ENCODE measurements at places on chromosomes 2 and 18.

- H3K27ac ChIP-seq = no peak overlapping the region
- peaks cover 11% of the 10 kb centered on the region for H3K4me1 ChIP-seq
These were observed 40.7 kb downstream of the CTDP1 start for GRCh38 chr18:79720359-79720733.

GRCh38 chr2:206881708-206882410 is 57.5 kb upstream of the CPO start:
- DNase-seq = no peak
- H3K4me3 ChIP-seq = no peak overlapping the region
- no peak overlapping the region for H3K27ac ChIP-seq

- H3K36me3 ChIP-seq = no peaks in the 10 kb centered on the region
- H3K4me1 ChIP-seq = peaks cover 3% of the 10 kb centered on the region
- no peak overlapping the region for H3K27ac ChIP-seq
- peaks cover 30% of the 10 kb centered on the region for H3K27me3 ChIP-seq
- no peak overlapping the region for H3K4me3 ChIP-seq
These were observed 47.6 kb upstream of the GPC1 start for GRCh38 chr2:240387669-240388358.

DNA sequence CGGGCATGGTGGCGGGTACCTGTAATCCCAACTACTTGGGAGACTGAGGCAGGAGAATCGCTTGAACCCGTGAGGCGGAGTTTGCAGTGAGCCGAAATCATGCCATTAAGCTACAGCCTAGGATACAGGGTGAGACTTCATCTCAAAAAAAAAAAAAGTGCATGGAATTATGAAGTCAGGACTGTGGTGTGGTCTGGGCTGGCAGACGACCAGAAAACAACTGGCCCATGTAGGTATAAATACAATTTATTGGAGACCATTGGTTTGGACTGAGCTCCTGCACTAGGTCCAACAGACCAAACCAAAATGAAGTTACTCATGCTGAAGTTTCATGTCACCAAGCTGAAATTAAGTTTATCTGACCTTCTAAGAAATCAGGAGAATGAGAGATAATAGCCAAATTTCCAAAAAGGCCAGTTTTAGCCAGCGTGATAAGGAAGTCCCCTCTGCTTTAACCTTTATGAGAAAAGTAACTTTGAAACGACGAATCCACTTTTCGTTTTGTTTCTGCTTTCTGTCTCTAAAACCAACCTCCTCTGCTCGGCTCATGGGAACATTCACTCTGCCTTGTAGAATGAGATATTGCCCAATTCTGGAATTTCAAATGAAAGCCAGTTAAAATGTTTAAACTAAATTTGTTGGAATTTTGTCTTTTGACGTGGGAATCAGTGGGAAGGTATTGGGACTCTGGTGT is 17.7 kb upstream of the RAB10 start:
- peaks cover 1% of the 10 kb centered on the region for H3K4me1 ChIP-seq
- no peak overlapping the region for H3K27ac ChIP-seq
- no peaks in the 10 kb centered on the region for H3K27me3 ChIP-seq
- no peaks in the 10 kb centered on the region for H3K36me3 ChIP-seq
- H3K4me3 ChIP-seq = no peak overlapping the region

DNA sequence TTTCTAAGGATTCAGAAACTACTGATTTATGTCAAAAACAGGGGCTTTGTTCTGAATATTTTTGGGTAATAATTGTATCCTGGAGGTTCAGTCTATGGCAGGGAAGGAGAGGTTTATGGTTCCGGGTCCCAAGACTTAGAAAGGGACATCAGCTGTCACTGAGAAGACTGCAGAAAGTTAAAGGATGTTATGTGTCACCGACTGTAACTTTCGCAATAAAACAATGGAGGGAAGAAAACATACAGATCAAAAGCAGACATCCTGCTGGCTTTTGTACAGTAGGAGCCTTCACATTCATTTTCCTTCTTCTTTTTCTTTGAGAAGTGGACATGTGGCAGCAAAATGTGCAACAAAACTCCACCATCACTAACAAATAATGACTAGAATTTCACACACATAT is 900.7 kb upstream of the SOX11 start:
- no peak for DNase-seq
- no peaks in the 10 kb centered on the region for H3K4me1 ChIP-seq
- no peak overlapping the region for H3K27ac ChIP-seq
- H3K4me3 ChIP-seq = no peak overlapping the region
- no peaks in the 10 kb centered on the region for H3K36me3 ChIP-seq

- DNase-seq = peak; percentile 17
- peak overlapping the region; percentile 79 for H3K27ac ChIP-seq
- H3K27me3 ChIP-seq = no peaks in the 10 kb centered on the region
- peaks cover 8% of the 10 kb centered on the region for H3K4me1 ChIP-seq
- peak overlapping the region; percentile 62 for H3K4me3 ChIP-seq
- no peaks in the 10 kb centered on the region for H3K36me3 ChIP-seq
These were observed 10.8 kb upstream of the TAF4B start for GRCh38 chr18:26215247-26215970.

DNA sequence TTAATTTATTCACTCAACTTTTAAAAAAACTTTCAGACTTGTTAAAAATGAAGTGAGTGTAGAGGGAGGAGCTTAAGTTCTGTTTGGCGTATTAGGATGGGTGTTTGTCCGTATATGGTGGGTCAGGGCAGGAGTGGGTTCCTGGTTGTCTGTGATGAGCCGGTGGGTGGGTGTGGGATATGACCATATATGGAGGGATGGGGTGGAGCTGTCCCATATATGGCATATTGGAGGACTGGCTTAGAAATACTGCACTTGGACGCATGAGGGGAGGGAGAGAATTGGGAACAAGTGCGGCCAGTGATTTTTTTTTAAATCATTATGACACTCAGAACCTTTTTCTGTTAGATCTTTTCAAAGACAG is 1.5 kb downstream of the KDM3A start:
- peaks cover 59% of the 10 kb centered on the region for H3K36me3 ChIP-seq
- peak overlapping the region; percentile 94 for H3K4me3 ChIP-seq
- peak; percentile 63 for DNase-seq
- peaks cover 30% of the 10 kb centered on the region for H3K4me1 ChIP-seq
- no peaks in the 10 kb centered on the region for H3K27me3 ChIP-seq
- H3K27ac ChIP-seq = peak overlapping the region; percentile 92

DNA sequence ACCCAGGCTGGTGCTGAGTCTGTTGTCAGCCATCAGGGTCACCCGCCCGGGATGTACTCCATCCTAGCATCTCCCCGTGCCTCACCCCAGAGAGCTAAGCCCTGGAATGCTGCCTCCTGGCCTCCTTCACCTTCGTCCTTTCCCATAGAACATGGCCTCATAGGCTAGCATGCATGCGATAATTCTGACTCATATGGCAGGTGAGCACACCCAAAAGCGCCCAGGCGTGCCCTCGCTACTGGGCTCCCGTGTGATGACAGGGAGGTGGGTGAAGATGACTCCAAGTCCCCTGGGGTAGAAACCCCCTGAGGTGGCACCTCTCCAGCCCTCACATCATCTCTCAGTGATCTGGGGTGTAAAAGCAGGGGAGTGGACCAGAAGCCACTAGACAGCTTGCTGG is 7.3 kb downstream of the SPR start:
- no peak for DNase-seq
- peaks cover 54% of the 10 kb centered on the region for H3K27me3 ChIP-seq
- H3K36me3 ChIP-seq = no peaks in the 10 kb centered on the region
- H3K4me3 ChIP-seq = no peak overlapping the region

GRCh38 chr2:11758647-11759046 is 12.2 kb downstream of the LPIN1 start:
- H3K27ac ChIP-seq = peak overlapping the region; percentile 60
- peaks cover 75% of the 10 kb centered on the region for H3K4me1 ChIP-seq
- DNase-seq = no peak
- peak overlapping the region; percentile 20 for H3K4me3 ChIP-seq
- peaks cover 18% of the 10 kb centered on the region for H3K36me3 ChIP-seq

GRCh38 chr18:44507729-44508325 is 172.9 kb upstream of the SETBP1 start:
- no peaks in the 10 kb centered on the region for H3K4me1 ChIP-seq
- no peaks in the 10 kb centered on the region for H3K36me3 ChIP-seq
- DNase-seq = peak; percentile 3
- H3K4me3 ChIP-seq = no peak overlapping the region

DNA sequence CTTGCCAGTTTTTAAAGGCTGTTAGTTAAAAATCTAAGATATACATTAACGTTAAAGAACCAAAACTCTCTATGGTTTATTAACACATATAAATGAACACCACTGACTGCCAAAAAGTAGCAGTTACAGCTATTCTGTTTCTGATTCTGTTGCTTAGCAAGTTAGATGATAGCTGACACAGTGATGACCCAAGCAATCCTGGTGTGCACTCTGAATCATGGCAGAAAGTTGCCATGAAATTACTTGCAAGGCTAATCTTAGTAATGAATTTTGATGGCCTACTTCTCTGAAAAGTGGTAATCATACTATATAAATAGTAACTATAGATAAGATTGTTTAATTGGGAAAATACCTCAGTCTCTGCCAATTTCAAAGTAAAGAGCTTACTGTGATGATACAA is 57.7 kb downstream of the ROCK2 start:
- DNase-seq = no peak
- no peaks in the 10 kb centered on the region for H3K27me3 ChIP-seq
- H3K36me3 ChIP-seq = peaks cover 10% of the 10 kb centered on the region
- H3K4me3 ChIP-seq = no peak overlapping the region
- no peak overlapping the region for H3K27ac ChIP-seq

DNA sequence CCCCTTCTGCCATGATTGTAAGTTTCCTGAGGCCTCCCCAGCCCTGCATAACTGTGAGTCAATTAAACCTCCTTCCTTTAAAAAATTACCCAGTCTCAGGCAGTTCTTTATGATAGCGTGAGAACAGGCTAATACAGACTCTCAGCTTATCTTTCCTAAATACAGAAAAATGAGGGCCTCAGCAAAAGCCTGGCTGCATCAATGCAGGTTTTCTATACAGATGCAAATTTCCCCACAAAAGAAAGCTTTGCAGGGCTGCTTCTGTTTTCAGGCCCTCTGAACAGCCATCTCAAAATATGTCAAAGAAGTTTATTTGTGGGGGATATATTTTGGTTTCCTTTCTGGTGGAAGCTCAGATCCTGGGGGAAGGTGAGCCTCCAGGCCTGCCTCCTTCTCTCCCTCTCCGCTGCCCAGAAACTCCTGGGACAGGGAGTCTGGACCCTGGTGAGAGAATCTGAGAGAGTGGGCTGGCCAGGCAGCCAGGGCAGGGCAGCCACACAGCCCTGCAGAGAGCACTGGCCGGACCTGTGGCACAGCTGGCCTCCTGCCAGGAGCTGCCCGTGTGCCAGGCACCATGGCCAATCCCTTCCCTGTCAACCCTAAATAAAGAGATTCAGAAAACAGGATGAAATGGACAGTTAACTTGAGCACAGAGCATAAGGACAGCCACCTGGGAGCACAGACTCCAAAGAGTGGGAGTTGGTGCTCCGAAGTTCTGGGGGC is 21.6 kb upstream of the AGXT start:
- DNase-seq = no peak
- no peaks in the 10 kb centered on the region for H3K36me3 ChIP-seq
- peaks cover 6% of the 10 kb centered on the region for H3K4me1 ChIP-seq
- peak overlapping the region; percentile 60 for H3K27ac ChIP-seq
- H3K27me3 ChIP-seq = peaks cover 21% of the 10 kb centered on the region
- no peak overlapping the region for H3K4me3 ChIP-seq

GRCh38 chr2:10329580-10329879 is 26.8 kb downstream of the HPCAL1 start:
- H3K36me3 ChIP-seq = peaks cover 18% of the 10 kb centered on the region
- H3K4me1 ChIP-seq = peaks cover 61% of the 10 kb centered on the region
- H3K27ac ChIP-seq = peak overlapping the region; percentile 91
- H3K4me3 ChIP-seq = peak overlapping the region; percentile 95
- DNase-seq = no peak

GRCh38 chr2:162092008-162092390 is 18.0 kb upstream of the DPP4 start:
- no peak overlapping the region for H3K4me3 ChIP-seq
- no peak for DNase-seq
- no peaks in the 10 kb centered on the region for H3K27me3 ChIP-seq
- H3K27ac ChIP-seq = no peak overlapping the region
- no peaks in the 10 kb centered on the region for H3K36me3 ChIP-seq
- H3K4me1 ChIP-seq = peaks cover 4% of the 10 kb centered on the region

- no peak for DNase-seq
- no peak overlapping the region for H3K4me3 ChIP-seq
- peaks cover 6% of the 10 kb centered on the region for H3K4me1 ChIP-seq
- H3K27ac ChIP-seq = no peak overlapping the region
These were observed 65.3 kb downstream of the STAT1 start for GRCh38 chr2:190948671-190949070.

GRCh38 chr2:149732001-149732685 is 144.6 kb upstream of the MMADHC start:
- no peak overlapping the region for H3K4me3 ChIP-seq
- no peak overlapping the region for H3K27ac ChIP-seq
- no peaks in the 10 kb centered on the region for H3K27me3 ChIP-seq
- no peak for DNase-seq
- no peaks in the 10 kb centered on the region for H3K36me3 ChIP-seq

DNA sequence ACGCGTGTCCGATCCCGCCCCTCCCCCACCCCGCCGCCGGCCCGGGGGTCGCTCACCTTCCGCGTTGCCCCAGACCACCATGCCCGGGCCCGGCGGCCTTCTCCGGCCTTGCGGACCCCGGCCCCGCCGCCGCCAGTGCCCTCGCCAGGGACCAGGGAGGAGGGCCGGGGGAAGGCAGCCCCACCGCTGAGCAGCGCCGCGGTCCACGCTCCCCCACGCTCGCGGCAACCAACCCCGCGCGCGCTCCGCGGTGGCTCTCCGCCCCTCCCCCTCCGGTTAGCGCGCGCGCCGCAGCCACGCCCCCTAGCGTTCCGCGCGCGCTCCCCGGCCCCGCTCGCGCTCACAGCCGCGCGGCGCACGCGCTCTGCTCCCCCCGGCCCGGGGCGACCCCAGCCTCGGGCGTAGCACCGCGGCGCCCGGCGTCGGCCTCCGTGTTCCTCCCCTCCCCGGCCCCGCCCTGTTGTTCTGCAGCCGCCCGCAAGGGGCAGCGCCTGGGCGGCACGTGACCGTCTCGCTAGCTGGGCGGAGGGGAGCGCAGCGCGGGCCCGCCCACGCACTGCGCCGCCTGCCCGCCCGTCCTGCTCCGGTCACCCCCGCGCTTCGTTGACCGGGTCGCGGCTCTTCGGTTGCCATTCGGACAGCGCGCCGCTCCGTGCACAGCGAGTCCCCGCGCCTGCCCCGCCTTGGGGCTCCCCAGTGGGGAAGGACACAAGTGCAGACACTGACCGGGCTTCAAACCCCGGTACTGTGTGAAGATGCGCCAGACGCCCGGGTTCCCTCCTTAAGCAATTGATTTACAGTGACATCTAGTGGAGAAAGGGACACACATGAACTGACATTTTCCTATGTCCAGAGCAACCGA is at the start of gene REV1:
Gene REV1, minus strand, starts transcription at position 257 of the 862 bp plus-strand sequence. CDS start 25,042 bp downstream, outside the sequence.
- no peaks in the 10 kb centered on the region for H3K27me3 ChIP-seq
- peak within 1 kb of the TSS; percentile 99 for H3K27ac ChIP-seq
- DNase-seq = peak; percentile 90
- peak within 1 kb of the TSS; percentile 97 for H3K4me3 ChIP-seq
- peaks cover 29% of the 10 kb centered on the region for H3K36me3 ChIP-seq

- no peaks in the 10 kb centered on the region for H3K36me3 ChIP-seq
- no peaks in the 10 kb centered on the region for H3K4me1 ChIP-seq
- H3K27me3 ChIP-seq = peaks cover 6% of the 10 kb centered on the region
- DNase-seq = no peak
- no peak overlapping the region for H3K4me3 ChIP-seq
- no peak overlapping the region for H3K27ac ChIP-seq
These were observed 29.0 kb downstream of the TNFRSF11A start for GRCh38 chr18:62354151-62354550.

GRCh38 chr2:215968499-215968898 is 44.9 kb downstream of the MREG start:
- H3K4me1 ChIP-seq = peaks cover 12% of the 10 kb centered on the region
- no peak for DNase-seq
- peak overlapping the region; percentile 67 for H3K27ac ChIP-seq
- H3K36me3 ChIP-seq = peaks cover 8% of the 10 kb centered on the region

- H3K27ac ChIP-seq = no peak overlapping the region
- H3K36me3 ChIP-seq = no peaks in the 10 kb centered on the region
- H3K27me3 ChIP-seq = no peaks in the 10 kb centered on the region
- H3K4me3 ChIP-seq = no peak overlapping the region
- DNase-seq = no peak
These were observed 48.8 kb downstream of the RND3 start for GRCh38 chr2:150438654-150439053.
